ENCODE measurements at places on chromosomes 2 and 18.

DNA sequence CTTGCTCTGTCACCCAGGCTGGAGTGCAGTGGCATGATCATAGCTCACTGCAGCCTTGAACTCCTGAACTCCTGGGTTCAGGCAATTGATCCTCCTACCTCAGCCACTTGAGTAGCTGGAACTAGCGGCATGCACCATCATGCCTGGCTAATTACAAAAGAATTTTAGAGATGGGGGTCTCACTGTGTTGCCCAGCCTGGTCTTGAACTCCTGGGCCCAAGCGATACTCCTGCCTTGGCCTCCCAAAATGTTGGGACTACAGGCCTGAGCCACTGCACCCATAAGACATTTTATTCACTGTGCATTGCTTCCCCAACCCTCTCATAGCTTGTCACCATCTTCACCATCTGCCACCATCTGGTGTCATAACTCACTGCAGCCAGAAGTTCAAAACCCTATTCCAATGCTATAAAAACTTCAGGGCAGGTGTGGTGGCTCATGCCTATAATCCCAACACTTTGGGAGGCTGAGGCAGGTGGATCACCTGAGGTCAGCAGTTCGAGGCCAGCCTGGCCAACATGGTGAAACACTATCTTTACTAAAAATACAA lies 78.7 kb downstream of the NCAPH start:
- no peak for DNase-seq

DNA sequence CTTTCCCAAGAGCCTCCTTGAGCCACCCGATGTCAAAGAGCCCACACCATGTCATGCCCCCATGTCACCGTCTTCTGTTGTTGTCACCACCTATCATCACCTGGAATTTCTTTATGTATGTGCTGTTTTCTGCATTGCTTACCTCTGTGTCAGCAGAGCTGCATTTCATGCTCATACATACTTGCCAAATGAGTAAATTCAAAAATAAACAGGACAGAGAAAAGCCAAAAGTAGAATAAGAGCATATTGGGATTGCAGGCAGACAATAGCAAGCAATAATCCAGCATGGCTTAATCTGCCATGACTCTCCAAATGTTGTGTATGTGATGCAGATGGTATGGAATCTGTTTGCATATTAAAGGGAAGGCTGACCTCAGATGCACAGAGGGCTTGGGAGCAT lies 15.3 kb upstream of the RGPD4 start:
- no peak for DNase-seq

- no peak for DNase-seq
Measured at GRCh38 chr18:58495634-58496033, 133.3 kb downstream of the ALPK2 start.

GRCh38 chr18:35971661-35972196 lies 750 bp upstream of the RMP24 start:
- no peak for DNase-seq

DNA sequence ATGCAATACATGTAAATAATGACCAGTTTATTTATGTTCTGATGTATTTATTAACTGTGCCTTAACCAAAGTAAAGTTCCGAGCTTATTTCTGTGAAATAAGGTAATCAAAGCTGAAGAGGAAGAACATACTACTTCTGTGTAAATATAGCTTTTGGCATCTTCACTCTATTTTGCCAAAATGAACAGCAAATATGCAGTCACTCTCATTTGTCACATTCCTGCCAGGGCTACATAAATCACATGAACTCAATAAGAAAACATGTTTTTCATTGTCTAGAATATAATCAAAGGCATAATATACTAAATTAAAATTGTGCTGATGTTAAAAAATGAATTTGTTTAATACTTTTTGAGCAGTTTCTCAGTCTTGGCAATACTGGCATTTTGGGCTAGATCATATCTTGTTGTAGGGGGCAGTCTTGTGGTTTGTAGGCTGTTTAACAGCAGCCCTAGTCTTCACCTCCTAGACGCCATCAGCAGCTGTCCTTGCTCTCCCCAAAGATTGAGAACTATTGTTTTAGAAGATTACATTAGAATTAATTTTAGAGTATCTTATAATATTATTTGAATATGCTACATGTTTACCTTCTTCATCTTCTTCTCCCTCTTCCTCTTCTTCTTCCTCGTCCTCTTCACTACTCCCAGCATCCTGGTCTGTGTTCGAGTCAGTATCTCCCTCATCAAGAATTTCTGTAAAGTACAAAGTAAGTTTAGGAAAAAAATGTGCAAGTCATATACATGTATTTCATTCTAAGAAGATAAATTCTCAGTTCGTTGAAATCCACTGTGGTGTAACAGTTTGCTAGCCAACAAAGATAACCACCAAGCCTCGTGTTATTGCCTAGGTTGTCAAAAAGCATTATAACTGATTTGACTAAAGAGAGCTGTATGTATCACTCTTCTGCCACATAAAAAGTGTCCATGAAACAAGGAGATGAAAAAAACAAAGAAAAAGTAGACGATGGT lies 41.5 kb downstream of the CWC22 start:
- no peak for DNase-seq

DNA sequence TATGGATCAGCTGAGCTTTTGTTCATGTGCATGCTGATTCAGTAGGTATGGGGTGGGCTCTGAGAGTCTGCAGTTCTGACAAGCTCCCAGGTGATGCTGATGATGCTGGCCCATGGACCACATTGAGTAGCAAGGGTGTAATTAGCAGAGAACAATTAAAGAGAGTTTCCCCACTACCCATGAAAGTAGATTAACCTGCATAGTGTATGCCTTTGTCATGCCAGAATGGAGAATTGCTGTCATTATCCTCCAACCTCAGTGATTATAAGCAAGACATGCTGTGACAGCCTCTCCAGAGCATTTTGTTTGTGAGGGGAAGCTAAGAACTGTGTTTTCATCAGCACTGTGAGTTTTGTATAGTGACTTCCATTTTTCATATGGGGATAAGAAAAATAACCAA lies 59.5 kb upstream of the LYPD1 start:
- no peak for DNase-seq

DNA sequence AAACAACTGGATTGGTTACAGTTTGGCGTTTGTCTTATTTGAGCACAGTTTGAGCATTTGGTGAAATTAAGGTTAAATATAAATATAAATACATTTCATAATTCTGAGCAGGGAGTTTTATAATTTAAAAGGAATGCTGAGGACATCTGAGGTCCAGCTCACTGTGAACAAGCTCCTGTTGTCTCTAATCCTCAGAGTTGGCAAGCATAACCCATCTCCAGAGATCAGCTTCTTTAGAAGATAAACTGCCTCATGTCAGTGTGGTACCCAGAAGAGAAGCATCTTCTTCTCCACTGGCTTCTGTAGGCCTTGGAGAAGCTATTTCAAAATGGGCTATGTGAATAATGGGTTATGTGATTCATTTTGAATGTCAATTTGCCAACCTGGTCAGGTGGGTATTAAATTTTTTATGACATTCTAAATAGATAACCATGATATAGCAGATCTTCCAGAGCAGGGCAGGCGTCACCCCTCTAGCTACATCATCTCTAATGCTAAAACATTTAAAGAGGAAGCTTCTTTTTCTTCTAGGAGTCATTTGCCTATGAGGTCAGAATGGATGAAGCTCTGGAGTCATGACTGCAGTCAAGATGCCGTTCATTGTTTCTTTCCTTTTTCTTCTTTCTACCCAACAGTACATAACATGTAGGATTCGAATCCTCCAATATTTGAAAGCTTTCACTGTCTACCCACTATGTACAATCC lies 324.0 kb downstream of the RNF144A start:
- no peak for DNase-seq

GRCh38 chr2:226334981-226335720 lies 464.5 kb downstream of the IRS1 start:
- no peak for DNase-seq

Measured in naive thymus-derived CD8-positive, alpha-beta T cell (primary cell).